HFFc6 (cell line): ENCODE measurements at places on chromosomes 3 and 15. TPM values are rescaled to one million over a fixed set of nuclear protein-coding genes. Genes with fewer than 3 reads are reported as not detected.
A peak's percentile ranks its signal among the peaks of the same experiment; 100 is the strongest.

The TRH gene
- total RNA-seq, result not detected in 2 replicates

The KLHL40 gene
- total RNA-seq, result not detected in 3 replicates

The RAD54L2 gene
- 18.6 to 21.3 TPM (median 20.5 TPM) in 3 replicates for total RNA-seq

The SLC25A26 gene
- 11.4 to 14.0 TPM (median 13.2 TPM) in 3 replicates for total RNA-seq

The PRR20G gene
- not detected in 3 replicates for total RNA-seq

The GPR160 gene
- total RNA-seq, result 0.12 TPM in 1 of 3 replicates, not detected in the others

The DENND4A gene
- 15.6 to 19.4 TPM (median 17.6 TPM) in 3 replicates for total RNA-seq

The CKMT1B gene
- total RNA-seq, result not detected in 3 replicates

GRCh38 chr3:159277814-159278213 is 476.0 kb downstream of the MFSD1 start:
- no peak for DNase-seq

DNA sequence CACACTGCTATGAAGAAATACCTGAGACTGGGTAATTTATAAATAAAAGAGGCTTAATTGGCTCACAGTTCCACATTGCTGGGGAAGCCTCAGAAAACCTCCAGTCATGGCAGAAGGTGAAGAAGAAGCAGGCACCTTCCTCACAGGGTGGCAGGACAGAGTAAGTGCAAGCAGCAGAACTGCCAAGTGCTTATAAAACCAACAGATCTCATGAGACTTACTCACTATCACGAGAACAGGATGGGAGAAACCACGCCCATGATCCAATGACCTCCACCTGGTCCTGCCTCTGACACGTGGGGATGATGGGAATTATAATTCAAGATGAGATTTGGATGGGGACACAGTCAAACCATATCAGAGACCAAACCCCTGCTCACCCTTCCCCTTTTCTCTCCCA is 75.0 kb downstream of the TRIM69 start:
- no peak for DNase-seq

DNA sequence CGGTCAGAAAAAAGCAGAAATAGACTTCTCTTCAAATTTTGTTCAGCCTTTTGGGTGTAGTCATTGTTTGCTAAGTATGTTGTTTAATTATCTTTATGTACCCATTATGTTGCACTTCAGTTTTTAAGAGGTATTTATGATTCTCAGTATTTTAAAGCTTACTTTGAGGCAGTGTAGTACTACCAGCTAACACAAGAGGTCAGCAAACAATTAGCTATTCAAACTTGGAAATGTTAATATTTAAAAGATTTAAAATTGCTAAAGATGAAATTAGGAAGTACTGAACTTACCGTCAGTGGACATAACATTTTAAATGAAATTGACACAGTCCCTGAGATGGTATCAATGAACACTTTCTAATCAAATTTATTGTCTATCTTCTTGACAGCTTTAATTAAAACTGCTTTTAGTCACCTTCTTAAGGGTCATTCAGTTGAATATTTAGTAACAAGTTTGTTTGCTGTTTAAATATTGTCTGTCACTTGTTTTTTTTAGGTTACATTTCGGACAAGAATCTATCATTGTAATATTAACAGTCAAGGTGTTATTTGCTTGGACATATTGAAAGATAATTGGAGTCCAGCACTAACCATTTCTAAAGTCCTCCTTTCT is 28.1 kb downstream of the NKIRAS1 start:
- DNase-seq, result peak; percentile 35

GRCh38 chr3:162719684-162720341 is 1223.2 kb downstream of the OTOL1 start:
- peak; percentile 92 for DNase-seq

DNA sequence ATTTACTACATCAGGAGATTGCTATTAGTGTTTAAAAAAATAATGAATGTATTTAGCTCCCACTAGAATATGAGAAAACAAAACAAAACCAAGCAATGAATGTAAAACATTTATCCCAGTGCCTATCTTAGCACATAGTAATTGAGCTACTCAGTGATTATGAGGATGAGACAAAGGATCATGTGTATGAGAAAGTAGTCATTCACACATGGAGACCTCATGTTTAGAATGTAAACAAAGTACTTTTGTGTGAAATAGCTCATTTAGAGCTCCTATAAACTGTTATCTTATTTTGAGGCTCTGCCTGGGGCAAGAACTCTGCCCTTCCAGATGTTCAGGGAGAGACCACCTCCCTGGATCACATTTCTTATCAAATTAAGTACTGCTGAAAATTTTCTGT is 236.8 kb downstream of the LRRN1 start:
- no peak for DNase-seq

DNA sequence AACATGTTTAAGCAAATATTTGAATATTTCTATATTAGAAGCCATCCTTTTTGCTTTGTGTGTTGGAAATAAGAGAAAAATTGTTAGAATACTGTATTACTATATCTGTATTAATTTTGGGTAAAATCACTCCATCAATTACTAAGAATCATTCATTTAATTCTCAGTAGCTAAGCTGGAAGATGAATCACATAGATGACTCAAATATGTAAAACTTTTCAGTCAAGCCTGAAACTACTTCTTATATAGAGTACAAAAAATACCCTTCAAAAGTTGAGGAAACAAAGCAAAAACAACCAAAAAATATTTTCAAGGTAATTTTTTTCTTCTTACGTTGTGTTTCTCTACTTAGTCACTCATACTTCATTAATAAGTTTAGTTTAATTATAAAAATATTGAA is 205.7 kb upstream of the ROBO1 start:
- no peak for DNase-seq

GRCh38 chr3:171458864-171459136 is 1.4 kb downstream of the TNIK start:
- DNase-seq, result no peak

DNA sequence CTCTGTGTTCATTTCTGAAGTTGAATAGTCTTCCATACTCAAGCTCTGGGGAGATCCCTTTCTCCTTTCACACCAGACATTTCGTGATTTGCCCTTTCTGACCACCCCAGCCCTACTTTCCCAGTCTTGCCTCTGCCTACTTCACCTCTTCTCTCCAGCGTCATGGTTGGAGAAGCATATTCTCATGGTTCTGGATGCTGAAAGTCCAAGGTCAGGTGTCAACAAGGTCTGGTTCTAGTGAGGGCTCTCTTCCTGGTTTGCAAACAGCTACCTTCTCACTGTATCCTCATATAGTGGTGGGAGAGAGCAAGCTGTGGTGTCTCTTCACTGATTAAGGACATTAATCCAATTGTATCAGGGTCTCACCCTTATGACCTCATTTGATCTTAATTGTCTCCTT is 169.4 kb downstream of the IGF1R start:
- DNase-seq, result no peak

DNA sequence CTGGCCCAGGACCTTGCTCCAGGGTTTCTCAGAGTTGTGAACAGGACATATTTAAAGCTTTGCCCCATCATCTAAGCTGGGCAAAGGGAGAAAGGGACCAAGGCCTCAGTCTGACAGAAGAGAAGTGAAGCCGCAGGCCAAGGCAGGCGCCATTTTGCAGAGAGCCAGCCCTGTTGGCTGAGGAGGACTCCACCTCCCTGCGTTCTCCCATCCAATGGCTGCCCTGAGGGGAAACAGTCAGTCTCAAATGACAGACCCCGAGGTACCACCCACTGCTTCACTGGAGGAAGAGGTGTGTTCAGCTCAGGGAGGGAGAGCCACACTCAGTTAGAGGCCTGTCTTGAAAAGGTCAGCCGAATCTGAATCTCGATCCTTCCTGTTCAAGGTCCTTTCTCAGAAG is 86.1 kb downstream of the ADAMTS17 start:
- DNase-seq, result no peak

- no peak for DNase-seq
These were observed 183.3 kb upstream of the LRRC3B start for GRCh38 chr3:26438981-26439884.

- peak; percentile 74 for DNase-seq
These were observed 815 bp downstream of the ULK4 start for GRCh38 chr3:41960826-41961750.

GRCh38 chr15:72184165-72184811 is 13.3 kb downstream of the GRAMD2A start:
- DNase-seq, result peak; percentile 35

- DNase-seq, result peak; percentile 66
These were observed 26.4 kb downstream of the TYRO3 start for GRCh38 chr15:41585127-41586047.
